ENCODE measurements at places on chromosomes 2 and 18.

DNA sequence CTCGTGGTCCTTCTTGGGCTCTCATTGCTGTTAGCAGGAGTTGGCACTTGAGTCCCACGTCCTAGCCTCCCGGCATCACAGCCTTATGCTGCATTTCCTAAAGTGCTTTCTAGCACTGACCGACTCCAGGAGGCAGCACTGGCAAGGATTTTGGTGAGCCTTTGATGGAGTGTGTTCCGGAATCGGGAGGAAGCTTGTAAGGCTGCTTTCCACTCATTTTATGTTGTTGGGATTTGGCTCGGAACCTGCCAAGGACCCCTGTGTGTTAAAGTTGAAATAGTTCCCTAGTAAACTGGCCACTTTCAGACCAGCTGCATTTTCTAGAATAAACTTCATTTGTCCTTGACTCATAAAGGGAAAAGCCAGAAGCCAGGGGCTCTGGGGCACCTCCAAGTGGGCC lies 88.9 kb downstream of the AGAP1 start:
- DNase-seq: no peak

GRCh38 chr2:10316336-10316735 lies 13.6 kb downstream of the HPCAL1 start:
- DNase-seq: no peak

DNA sequence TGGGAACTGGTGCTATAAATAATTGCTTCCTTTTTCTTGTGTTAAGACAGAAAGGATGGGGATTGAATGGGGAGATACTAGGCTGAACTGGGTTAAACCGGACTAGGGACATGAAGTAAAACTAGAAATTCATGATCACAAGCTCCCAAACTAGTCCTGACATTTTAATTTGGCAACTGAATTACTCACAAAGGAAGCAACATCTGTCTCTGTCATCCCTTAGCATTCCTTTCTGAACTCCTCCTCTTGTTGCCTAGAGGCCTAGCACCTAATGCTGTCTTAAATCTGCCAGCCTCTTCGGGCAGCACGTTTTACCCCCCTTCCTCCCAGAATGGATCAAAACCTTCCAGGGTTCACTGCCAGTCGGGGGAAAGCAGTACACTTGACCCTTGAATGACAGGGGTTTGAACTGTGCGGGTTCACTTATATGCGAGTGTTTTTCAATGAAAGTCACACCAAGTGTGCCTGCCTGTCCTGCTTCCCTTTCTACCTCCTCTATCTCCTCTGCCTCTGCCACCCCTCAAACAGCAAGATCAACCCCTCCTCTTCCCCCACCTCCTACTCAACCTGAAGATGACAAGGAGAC lies 8.2 kb downstream of the KCTD1 start:
- no peak for DNase-seq

DNA sequence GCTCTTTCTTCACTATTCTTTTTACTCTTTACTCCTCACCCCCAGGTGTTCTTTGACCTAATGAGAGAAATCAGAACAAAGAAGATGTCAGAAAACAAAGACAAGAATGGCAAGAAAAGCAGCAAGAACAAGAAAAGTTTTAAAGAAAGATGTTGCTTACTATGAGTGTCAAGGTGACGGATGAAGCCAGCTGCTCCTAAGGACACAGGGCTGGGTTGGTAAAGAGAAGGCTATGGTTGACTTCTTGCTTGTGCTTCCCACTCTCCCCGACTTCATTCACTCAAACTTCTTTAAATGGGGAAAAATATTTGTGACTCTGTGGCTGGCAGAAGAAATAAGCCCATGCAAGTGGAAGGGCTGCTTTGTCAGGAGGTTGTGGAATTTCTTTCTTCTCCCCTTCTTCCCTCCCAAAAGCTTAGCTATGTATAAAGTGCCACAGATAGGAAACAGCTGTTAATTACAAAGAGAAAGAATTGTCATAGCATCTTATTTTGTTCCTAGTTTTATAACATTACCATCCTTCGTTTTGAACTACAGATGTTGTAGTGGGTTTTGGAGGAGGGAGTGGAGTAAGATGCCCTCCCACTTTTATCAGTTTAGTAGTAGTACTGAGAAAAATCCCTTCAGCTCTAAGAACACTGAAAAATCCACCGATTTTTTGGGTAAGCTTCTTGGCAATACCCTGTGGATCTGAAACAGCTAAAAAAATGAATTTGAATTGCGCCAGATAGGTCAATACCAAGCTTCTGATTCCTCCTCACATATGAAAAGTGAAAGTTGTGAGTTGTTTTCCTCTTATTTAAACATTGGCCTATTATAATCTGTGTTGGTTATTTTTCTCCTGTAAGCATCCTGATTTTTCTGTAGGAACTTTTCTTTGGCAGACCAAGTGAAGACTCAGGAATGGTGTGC lies 40.7 kb downstream of the RALB start:
- DNase-seq: no peak

- no peak for DNase-seq
Observed at GRCh38 chr2:46161315-46161714, 135.9 kb upstream of the EPAS1 start.

Data from activated T-helper 1 cell treated with Interleukin-2 at 50 U/mL for 16 hours (primary cell).